WTC11 (cell line): ENCODE measurements at places on chromosomes 4 and X.

- DNase-seq: no peak
These were observed 7.6 kb downstream of the SORCS2 start for GRCh38 chr4:7199771-7200441.

DNA sequence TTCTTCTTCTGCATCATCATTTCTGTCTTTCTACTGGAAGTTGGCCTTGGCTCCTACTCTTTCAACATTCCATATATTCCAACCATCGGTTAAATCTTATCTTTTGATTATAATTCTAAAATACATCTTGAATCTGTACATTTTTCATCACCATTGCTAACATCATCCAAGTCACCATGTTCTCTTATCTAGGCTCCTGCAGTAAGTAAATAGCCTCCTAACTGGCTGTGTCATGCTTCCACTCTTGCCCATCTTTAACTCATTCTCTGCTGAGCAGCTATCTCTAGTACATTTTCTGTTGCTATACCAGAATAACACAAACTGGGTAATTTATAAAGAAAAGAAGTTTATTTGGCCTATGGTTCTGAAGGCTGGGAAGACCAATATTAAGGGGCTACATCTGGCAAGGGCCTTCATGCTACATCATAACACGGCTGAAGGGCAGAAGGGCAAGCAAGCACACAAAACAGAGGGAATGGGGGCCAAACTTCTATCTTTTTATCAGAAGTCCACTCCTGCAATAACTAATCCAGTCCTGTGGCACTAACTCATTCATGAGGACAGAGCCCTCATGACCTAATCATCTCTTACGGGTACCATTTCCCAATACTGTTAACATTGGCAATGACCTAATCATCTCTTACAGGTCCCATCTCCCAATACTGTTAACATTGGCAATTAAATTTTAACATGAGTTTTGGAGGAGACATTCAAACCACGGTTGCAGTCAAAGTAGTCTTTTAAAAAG, 72.2 kb downstream of the ENOX2 start:
- no peak for DNase-seq

GRCh38 chr4:154184238-154184637, 307.4 kb downstream of the DCHS2 start:
- DNase-seq: no peak

DNA sequence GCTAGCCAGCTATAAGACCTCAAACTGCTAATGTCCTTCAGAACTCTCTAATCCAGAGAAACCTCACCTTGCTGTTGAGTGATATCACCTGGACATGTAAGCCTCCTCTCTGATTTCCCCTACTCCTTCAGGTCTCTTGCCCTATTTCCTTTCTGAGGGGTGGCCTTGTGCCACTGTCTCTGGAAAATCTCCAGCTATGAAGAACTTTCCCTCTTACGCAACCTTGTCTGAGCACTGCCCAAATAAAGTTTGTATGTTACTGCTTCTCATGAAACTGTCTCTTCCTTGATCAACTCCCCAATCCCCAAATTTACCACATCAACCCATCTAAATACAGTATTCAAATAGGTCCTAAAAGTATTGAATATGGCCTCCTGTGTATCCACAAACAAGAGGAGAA, 53.5 kb upstream of the VEGFD start:
- no peak for DNase-seq

- no peak for DNase-seq
These were observed 298.2 kb upstream of the ARSJ start for GRCh38 chr4:114277690-114278089.

GRCh38 chrX:70476166-70476933, 31.7 kb downstream of the DLG3 start:
- DNase-seq: no peak

GRCh38 chr4:153324046-153324445, 20.4 kb upstream of the MND1 start:
- no peak for DNase-seq

DNA sequence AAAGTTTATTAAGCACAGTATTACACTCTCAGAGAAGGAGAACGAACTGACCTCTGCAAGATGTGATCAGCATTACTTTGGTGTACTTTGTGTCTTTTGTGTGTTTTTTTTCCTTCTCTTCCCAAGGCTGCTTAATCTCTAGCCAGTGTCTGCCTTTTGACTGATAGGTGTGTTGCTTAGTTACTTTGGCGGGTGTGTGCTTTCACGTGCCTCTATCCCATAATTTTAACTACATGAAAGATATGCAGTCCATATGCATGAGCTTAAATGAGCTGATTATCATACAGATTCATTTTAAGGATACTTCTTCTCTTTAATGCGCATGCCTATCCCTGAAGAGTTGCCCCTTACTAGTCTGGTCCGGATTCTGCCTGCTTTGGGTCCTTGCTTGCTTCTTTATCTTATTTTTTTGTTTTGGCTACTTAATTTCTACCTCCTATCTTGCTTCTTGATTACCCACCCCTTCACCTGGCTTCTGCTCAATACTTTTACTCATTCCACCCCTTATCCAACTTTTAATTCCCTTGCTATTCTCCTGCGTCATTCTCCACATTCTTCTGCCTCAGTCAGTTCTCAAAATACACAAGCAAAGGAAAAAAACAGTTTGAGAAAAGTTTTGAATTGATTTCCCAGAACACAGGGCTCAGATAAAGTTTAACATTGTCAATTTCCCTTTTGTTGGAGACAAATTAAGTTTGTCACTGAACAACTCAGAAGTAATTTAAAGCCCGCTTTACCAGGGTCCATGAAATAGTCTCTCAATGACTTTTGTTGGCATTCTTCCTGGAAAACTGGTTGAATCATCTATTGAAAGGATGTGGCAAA, 182.0 kb downstream of the TENT5D start:
- DNase-seq: no peak

DNA sequence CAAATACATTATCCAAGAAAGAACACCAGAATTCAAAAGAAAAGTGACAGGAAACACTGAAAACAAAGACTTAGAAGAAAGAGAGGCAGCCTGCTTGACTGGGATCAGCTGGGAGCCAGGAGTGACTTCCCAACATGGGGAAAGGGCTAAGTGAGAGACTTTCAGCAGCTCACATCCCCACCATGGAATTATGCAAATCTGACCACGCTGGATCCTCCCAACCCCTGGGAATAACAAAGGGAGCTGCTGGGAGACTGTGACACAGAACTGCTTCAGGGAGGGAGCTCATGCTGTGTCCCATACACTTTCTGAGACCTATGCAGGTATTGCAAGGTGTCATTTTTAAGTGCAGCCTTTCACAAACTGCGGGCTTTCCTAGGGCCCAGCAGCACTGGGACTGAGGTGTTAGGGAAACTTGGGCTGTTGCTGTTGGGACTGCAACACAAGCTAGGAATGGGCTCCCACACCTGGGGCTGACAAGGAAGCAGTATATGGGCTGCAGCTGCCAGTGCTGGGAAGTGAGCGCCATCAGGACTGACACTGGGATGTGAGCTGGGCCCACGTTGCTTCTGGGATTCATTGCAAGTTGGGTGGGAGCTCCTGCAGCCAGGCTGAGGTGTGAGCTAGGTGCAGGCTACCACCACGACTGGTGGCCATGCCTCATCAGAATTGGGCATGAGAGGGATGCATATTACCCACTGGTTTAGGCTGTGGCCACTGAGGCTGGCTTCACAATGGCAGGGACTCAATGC, 139.1 kb downstream of the KDR start:
- DNase-seq: peak; percentile 55

DNA sequence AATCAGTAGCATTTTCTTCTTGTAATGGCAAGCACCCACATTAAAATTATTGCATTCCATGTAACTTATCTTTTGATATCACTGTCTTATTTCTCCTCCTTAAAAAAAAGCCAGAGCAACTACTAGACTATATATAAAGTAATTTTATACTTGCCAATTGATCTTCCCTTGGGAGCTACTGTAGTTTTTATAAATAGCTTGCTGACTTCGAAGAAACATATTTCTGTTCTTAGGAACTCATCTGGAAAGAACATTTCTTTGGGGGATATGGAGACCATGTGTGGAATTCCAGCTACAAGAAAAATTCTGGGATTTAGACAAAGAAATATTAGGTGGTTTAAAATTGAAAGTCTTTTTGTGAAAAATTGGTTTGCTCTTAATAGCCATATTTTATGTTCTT, 94.9 kb downstream of the BMPR1B start:
- no peak for DNase-seq

DNA sequence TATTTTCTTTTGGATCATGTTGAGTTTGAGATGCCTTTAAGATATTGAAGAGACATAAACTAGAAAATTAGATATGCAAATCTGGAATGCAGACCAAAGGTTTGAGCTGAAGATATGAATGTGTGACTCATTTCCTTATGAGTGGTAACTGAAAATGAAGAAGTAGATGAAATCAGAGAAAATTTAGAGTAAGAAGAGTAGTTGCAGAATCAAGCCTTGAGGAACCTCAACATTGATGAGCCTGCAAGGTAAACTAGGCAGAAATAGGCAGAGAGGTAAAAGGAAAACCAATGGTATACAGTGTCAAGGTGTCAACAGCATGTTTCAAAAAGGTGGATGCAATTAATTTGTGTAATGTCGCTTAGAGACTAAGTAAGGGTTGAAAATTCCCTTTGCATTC, 142.8 kb downstream of the MOSPD2 start:
- DNase-seq: no peak

DNA sequence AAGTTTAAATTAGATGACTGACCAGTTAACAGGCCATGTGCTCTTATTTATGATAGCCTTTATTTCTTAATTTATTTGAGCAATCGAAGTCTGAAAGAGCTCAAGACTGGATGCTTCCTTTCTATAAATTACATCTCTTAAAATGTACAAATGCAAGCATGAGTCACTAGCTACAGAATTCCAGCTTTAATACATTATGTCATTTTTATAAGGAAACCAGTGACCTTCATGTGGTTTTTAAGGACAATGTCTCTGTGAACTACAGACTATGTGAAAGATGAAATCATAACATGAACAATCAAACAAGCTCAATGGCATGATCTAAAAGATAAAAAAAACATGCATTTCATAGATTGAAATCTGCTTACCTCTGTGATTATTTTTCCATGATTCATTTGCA, 15.4 kb downstream of the HTR2C start:
- DNase-seq: no peak

DNA sequence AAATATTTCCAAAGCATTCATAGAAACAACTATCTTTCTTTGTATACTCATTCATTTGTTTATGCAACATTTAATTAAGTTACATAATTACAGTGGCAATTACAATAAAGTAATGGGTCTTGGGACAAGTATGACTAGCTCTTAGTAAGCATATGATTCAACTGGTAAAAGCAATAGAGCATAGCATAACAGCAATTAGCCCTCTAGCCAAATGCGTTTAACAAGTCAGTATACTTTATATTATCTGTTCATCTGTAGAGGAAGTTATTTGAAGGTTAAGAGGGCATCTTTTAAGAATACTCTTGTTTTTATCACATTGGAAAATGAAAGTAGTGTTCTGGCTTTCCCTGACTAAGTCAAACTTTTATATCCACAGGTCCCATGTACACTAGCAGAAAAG, 198.1 kb upstream of the UGT8 start:
- no peak for DNase-seq

DNA sequence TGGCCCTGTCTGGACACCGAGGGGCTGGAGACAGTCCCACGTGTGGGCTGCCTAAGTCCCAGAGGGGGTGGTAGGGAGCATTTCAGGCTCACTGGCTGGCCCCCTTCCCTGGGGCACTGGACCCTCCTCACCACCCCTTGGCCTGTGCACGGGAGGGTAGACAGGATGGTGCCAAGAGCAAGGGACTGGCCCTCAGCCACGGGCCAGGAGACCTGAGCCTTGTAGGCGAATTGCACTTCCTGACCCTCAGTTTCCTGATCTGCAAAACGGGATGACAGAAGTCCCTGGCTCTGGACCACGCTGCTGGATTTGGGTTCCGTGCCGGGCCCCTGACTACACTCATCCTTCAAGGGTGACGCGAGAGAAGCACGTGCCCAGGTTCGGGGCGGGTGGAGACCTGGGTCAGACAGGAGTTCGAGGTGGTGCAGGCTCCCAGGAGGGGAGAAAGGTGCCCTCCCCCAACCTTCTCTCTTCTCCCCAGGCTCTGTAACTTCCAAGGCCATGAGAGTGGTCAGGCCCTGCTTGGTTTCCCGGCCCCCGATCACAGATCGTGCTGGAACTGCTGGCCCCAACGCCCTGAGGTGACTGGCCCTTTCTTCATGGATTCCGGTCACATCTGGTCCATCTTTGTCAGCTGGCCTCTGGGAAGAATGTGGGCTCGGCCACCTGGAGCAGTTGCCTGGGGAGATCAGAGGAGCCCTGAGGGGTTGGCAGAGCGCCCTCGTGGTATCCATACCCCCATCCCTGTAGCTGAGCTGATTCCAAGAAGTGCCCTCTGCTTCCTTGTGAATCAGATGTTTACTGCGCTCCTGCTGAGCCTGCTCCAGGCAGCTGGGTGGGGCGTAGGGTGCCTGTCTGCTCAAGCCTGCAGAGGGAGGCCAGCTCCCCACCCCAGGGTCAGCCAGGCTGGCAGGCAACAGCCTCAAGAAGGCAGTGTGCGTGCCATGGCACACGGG, 3.3 kb downstream of the SH3BP2 start:
- peak; percentile 10 for DNase-seq

DNA sequence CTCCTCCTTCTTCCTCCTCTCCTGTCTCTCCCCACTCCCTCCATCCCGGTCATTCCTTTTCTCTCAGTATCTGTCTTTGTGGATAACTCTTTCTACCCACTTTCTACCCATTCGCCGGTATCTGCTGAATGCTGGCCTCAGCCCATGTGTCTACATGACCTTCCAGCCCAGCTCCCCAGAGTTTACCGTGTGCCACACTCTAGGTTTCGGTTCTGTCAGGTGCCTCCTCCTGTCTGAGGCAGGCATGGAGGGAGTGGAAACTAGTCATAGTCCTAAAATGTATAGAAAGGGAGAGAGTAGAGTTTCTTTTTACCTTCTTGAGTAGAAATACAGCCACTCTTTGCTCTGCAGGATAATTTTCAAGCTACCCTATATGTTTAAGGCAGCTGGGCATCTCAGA, 33.5 kb upstream of the SCRG1 start:
- no peak for DNase-seq

DNA sequence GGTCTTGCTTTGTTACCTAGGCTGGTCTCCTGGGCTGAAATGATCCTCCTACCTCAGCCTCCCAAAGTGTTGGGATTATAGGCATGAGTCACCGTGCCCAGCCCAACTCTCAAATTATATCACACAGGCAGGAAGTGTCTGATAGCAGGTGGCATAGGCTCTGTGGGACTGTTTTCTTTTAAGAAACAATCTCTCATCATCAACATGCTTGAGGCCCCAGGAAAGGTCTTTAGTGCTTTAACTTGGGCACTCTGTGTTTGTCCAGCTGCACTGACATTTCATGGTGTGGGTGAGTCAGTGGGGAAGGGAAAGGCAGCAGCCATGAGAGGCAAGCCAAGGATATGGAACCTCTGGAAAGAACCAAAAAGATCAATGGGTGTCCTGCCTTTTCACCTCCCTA, 88.1 kb upstream of the TSPAN5 start:
- DNase-seq: no peak

GRCh38 chrX:46531442-46531841, 13.8 kb downstream of the ZNF674 start:
- no peak for DNase-seq

DNA sequence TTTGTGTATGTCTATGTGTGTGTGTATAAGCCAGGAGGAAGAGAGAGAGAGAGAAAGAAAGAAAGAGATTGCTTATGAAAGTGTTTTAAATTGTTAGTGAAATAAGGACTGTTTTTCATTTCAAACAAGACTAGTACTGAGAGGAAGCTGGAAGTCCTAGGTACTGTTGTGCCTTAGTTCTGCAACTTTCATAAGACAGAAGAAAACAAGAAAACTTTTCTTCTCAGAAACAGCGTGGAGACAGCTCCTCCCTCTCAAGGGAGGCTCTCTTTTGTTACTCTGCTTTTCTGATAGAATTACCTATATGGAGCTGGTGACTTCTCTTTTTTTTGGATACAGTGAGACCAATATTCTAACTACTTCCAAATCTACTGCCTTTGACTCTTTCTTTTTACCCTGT, 62.5 kb downstream of the BANK1 start:
- no peak for DNase-seq
